GM12892 (cell line): ENCODE measurements at places on chromosomes 7 and 10.

DNA sequence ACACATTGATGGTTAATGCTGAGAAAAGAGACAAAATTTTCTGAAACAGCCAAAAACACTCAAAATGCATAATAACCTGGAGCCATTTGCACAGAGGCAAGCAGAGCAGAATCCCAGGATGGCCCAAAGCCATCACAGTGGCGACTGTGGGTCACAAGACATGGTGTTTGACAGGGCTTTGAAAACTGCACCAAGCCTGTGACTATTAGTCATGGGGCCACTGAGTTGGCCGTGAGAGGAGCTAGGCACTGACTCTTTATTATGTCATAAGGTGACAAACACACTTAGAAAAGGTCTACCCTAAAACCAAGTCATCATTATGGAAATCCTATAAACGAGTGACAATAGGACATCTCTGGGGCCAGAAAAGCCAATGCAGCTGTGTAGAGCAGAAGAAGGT lies 23.9 kb downstream of the DRGX start:
- no peak for DNase-seq

GRCh38 chr10:130141460-130141859 lies 5.3 kb downstream of the GLRX3 start:
- DNase-seq: no peak

- DNase-seq: no peak
Measured at GRCh38 chr7:33950047-33950714, 44.8 kb downstream of the BMPER start.

DNA sequence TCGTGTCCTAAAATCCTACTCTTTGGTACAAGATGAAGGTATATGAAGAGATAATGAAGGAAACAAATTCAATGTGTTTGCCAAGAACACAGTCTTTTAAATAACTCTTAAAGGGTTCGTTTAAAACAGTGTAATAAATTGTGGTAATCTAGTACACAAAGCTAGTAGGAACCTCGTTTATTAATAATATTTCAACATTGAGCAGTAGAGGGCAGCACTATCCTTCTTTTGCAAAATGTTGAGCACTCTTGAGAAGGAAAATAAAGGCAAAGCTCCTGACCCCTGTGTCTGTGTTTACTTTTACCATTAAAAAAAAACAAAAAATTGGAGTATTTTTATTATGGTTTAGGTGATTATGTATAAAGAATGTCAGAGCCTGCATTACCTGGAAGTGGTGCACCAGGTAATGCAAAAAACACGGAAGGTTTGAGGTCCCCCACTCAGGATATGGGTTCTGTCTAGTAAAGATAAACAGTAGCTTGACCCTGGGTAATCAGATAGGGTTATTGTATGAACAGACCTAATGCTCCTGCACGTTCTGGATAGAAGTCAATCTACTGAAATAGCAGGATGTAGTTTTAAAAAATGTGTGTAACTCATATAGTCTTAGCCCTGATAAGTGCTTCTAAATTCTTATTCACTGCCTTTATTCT lies 5.7 kb upstream of the GOT1 start:
- DNase-seq: no peak

- DNase-seq: no peak
Measured at GRCh38 chr10:48929413-48929990, 10.1 kb downstream of the LRRC18 start.

DNA sequence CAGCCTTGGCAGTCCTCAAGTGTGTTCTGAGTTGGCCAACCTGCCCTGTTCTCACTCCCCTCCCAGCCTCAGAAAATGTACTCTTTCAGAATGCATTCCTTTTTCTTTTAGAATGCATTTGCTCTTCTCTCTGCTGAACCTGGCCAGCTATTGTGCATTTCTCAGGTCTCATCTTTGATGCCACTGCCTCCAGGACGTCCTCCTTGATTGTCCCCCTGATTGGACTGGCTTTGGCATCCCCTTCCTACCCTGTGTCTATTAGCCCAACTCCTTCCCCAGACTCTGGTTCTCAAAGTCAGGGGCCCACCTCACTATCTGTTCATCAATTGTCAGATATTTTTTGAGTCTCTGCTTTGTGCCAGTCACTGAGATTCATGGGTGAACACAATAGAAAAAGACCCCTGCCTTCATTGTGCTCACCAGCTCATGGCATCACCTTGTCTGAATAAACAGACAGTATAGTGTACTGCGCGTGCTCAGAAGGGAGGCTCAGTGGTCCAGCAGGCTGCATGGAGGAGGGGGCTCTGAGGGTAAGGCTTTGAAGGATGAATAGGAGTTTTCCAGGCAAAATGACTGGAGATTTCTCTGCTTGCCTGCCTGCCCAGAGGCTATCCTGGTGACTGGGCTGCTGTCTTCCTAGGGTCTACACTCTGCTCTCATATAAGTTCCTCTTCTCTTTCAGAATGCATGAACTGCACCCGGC lies 96.5 kb downstream of the MYL10 start:
- no peak for DNase-seq

DNA sequence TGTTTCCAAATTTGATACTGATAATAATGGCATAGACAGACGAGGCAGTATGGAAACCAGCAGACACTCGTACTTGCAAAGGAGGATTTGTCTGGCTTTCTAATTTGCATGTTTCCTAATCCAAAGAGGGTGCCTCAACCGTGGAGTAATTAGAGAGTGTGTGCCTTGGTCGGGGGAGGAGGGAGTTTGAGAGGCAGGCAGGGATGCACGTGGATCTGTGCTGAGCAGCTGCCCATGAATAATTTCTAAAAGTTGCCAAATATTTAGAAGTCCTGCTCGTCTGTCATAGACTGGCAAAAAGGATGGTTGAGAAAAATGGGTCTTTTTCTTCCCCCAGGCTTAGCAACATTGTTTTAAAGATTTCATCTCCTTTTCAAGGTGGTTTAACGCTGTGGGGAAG lies 69.4 kb downstream of the PTPRE start:
- no peak for DNase-seq

DNA sequence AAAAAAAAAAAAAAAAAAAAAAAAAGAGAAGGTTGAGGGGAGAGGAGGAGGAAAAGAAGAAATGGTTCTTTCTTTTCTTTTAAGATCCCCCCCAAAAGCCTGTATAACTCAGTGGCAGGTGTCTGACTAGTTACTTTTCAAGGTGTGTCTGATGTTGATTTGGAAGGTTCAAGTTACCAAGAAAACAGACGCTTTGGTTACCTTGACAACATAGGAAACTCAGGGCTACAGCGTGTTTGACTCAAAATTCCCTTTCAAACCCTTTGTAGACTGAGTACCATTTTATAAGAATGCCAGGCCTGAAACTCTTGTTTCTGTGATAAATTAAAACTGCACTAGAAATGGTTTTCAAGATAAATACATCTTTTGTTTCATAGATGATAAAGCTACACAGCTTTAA lies 286.8 kb downstream of the SKIDA1 start:
- no peak for DNase-seq

- no peak for DNase-seq
Measured at GRCh38 chr7:105655500-105656380, 74.4 kb upstream of the EFCAB10 start.

- no peak for DNase-seq
Measured at GRCh38 chr7:104524853-104525252, 196.4 kb downstream of the LHFPL3 start.

- DNase-seq: no peak
Measured at GRCh38 chr7:76023002-76023401, 24.8 kb downstream of the STYXL1 start.

DNA sequence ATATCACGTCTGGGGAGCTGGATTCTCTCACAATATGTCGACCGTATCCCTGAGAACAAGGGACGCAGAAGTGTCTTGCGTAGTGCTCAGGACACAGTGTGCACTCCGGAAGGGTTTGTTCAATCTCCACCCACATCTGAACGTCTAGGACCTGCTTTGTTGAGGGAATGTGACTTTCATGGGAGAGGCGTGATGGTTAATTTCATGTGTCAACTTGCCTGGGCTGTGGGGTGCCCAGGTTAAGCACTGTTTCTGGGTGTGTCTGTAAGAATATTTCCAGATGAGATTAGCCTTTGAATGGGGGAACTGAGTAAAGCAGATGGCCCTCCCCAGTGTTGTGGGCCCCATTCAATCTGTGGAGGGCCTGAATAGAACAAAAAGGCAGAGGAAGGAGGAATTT lies 80.4 kb upstream of the SFMBT2 start:
- no peak for DNase-seq

- DNase-seq: no peak
Measured at GRCh38 chr7:45293295-45293942, 135.8 kb downstream of the RAMP3 start.

GRCh38 chr7:155538293-155538692 lies 8.1 kb downstream of the CNPY1 start:
- DNase-seq: no peak

DNA sequence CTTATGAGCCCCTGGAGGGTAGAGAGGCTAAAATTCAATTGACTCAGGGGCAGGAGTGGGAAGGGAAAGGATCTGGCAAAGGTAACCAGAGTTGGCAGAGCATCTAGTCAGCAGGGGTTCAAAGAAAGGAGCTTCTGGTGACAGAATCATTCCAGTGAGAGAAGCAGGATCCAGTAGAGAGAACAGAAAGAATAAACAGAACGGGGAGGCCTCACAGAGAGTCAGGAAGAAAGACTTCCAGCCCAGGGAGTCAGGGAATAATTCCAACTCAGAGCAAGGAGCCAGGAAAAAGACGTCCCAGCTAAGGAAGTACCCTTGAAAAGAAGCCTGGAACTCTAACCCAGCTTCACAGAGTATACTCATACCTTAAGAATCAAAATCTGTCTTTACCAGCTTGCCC lies 66.6 kb upstream of the CPXM2 start:
- DNase-seq: no peak

DNA sequence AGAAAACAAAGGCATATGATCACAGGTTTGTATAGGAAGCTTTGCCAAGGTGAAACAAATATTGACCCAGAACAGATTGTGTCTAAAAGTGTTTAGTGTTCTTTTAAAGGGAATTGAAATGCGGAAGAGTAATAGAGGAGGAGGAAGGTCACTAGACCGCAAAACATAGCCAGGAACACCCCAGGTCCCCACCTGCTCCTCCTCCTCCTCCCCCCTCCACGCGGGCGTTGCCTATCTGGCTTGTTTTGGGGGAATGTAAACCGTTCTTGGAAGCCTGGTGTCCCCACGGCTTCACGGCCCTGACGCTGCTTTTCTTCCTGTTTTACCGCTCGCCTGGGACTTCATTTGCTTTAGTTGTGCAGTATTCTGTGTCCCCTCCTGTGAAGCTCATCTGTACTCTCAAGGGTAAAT lies 81.0 kb upstream of the PFKP start:
- no peak for DNase-seq

DNA sequence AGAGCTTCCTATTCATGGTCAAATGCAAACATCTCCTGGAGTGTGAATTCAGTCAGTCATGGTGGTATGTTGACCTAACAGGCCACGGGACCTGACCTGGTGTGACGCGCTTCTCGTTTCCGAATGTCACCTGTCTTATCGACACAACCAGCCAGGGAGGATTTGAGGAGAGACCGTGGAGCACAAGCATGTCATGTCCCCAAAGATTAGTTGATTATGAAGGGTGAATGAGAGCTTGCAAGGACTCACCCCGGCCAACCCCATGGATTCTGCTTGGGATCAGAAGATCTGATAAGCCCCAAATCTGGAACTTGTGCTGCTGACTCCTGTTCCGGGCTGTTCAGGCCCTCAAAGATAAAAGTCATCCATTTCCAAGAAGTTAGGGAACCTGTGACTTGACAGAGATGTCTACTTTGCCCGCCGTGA lies 10.5 kb downstream of the ADRA2A start:
- no peak for DNase-seq

- DNase-seq: no peak
Measured at GRCh38 chr7:99156649-99157048, 12.7 kb upstream of the SMURF1 start.

- no peak for DNase-seq
Measured at GRCh38 chr7:122304319-122304975, at the start of gene FEZF1. Gene FEZF1 (minus strand): TSS chr7:122304750. CDS start chr7:122304437, 313 bp downstream.

GRCh38 chr7:111113263-111114017 lies 22.5 kb downstream of the LRRN3 start:
- no peak for DNase-seq

DNA sequence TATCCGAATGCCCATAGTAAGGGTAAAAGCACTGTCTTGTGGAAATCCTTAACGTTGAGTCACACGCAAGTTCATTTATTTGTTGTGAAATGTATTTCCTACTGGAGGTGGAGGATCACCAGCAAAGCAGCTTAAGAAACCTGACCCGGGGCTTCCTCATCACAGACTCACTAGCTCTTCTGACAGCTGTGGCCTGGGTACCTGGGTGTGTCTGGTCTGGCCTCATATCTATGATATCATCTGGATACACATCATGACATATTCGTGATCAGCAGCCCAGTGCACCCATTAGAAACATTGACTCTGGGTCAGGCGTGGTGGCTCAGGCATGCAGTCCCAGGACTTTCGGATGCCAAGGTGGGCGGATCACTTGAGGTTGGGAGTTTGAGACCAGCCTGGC lies 8.8 kb downstream of the DRGX start:
- no peak for DNase-seq

GRCh38 chr7:155225095-155225494 lies 72.6 kb upstream of the INSIG1 start:
- DNase-seq: no peak

- DNase-seq: no peak
Measured at GRCh38 chr10:94287336-94287735, 75.4 kb downstream of the NOC3L start.

DNA sequence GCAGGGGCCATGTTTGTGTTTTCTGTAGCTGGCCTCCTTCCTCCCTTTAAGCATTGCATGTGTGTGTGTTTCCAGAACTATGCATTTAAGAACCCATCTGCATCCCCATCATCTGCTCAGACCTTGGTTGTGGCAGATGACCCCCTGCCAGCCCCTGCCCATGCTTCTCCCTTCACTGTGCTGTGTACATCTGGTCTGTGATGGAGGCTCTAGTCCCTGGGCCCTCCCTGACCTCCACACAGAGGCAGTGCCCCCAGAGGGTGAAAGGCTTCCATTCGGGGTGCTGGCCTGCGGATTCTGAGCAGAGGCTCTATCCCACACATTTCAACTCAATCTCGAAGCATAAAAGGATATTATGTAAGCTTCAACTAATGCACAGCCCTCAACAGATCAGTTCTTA lies 89.4 kb downstream of the TACC2 start:
- no peak for DNase-seq

DNA sequence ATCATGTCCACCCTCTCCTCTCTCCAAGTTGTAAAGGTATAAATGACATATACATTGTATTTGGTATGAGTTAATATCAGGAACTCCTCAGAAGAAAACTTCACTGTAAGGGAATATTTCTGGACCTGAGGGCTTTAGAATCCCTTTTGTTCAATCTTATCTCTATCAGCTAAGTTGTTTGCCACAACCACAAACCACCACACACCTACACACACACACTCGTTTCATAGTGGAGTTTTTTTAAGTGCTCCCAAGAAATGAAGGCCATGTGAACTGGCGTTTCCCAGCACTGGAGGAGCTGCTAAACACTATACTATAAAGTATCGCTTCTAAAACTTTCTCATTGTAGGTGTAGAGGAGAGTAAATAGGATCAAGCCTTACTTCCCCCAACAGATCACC lies 64.8 kb upstream of the GHITM start:
- no peak for DNase-seq

- DNase-seq: no peak
Measured at GRCh38 chr7:94434042-94434441, 39.3 kb downstream of the COL1A2 start.

GRCh38 chr10:12388671-12389070 lies 39.3 kb downstream of the CAMK1D start:
- no peak for DNase-seq
